ENCODE measurements at places on chromosomes 16 and 17.

DNA sequence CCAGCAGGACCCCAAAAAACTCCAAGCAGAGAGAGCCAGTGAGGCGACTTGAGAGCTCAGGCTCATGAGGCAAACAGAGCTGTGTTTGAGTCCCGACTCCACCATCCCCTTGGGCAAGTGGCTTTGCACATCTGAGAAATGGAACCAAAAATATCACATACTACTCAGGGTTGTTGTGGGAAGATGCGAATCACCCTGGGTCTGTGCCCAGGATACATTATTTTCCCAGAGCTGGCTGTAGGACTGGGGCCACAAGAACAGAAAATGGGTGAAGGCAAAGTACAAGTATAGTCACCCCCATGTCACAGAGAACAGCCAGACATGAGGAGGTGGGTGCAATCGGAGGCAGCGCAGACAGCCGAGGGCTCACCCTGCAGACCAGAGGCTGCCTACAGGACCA is 127.3 kb downstream of the GAS7 start:
- no peak for DNase-seq

- DNase-seq, result no peak
These were observed 29.4 kb downstream of the UTP18 start for GRCh38 chr17:51289696-51290111.

DNA sequence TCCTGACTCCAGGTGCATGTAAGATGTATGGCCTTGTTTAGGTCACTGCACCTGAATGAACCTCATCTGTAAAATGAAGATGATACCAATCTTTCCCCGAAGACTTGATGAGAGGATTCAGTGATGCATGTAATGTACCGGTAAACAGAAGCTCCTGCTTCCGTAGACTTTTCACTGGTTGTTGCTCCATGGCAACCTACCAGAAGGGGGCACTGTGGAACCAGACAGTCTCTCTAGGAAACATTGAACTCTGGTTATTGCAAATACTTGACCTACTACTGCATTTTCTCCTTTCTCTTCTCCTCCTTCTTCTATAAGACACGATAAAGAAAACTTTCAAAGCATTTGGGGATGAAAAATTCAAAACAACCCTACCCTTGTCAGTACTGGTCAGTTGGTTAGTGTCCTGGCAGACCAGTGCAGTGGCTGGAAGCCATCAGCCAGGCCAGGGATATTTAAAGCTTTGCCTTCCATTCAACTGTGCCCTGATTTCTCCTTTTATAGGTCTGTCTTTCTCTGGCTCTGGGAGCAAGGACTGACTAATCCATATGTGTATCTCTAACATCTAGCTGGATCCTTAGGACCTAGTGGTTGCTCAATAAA is 667.4 kb upstream of the SALL1 start:
- no peak for DNase-seq

DNA sequence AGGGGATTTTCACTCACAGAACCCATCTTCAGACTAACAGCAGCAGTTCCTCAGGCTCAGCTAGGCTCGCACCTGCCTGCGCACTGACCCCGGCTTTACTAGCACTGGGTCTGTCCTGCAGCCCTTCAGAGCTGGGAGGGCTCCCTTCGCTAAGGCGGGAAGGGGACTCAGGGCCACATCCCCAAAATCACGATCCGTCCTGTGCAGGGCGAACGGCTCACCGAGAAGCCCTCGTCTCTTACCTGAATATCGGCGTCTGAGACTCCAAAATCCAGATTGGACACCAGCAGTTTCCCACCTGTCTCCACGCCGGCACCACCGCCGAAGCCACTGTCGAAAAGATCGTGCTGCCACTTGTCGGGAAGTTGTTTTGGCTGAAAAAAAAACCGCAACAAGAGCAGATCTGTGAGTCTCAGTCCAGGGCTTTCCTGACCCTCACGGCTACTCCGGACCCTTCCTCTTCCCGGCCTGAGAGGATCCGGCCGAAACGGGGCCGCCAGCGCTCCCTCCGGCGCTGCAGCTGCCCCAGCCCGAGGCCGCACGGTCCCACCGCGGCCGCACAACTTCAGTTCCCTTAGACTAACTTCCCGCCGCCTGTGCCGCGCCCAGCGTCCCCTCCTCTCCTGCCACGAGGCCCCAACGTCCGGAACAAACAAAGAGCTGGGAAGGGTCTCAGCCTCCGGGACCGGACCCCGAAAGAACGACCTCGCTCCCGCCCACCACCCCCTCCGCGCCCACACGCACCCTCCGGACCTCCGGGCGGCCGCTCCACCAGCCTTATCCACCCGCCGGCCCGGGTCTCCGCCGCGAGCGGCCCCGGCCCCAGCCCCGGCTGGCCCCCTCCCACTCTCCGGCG is 711 bp downstream of the ALYREF start:
- no peak for DNase-seq

GRCh38 chr17:21285164-21286065 is 904 bp downstream of the MAP2K3 start:
- peak; percentile 51 for DNase-seq

DNA sequence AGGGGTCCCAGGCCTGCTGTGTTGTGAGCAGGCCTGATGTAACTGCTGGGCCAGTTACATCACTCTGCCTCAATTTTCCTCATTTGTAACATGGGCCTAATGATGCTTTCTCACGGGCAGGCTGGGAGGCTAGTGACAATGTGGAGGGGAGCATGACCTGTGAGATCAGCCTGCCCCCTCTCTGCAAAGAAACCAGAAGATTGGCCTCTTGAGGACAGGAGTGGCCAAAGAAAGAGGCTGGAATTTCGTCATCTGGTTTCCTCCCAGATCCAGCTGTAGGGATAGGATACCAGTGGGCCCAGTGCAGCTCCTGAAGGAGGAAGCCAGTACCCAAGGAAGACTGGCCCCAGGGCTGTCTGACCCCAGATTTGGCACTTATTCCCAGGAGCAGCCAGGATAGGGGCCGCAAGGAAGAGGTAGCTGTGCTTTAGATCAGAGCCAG is 615 bp upstream of the SREBF1 start:
- no peak for DNase-seq

DNA sequence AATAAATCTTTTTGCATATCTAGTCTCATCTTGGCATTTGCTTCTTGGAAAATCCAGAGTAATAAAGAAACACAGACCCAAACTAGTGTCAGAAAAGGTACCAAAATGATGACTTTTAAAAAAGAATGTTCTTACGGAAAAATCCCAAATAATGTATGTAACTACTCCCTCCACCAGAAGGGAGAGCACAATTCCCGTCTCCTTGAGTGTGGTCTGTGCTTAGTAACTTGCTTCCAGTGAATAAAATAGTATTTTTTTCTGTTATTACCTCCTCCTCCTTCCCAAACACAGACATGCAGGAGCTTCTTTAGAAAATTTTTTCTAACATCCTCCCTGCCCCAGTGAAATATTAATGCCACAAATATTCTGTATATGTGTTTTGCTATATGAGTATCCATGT is 358.1 kb downstream of the ZFHX3 start:
- DNase-seq, result no peak

DNA sequence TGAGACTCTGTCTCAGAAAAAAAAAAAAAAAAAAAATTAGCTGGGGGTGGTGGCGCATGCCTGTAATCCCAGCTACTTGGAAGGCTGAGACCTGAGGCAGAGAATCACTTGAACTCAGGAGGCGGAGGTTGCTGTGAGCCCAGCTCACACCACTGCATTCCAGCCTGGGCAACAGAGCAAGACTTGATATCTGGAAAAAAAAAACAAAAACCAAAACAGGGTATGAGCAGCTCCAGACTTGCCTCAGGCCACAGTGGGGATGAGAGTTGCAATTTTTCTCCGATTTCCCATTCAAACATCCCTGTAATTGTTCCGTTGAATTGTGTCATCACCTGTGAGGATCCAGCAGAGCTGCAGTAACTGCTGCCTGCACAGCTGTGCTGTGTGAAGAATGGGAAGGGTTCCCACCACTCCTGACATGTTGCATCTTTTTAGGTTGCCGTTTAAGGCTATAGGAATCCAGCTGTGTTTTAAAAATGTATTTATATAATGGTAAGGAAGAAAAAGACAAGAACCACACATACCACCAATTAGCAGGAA is 150.0 kb downstream of the VPS53 start:
- no peak for DNase-seq

DNA sequence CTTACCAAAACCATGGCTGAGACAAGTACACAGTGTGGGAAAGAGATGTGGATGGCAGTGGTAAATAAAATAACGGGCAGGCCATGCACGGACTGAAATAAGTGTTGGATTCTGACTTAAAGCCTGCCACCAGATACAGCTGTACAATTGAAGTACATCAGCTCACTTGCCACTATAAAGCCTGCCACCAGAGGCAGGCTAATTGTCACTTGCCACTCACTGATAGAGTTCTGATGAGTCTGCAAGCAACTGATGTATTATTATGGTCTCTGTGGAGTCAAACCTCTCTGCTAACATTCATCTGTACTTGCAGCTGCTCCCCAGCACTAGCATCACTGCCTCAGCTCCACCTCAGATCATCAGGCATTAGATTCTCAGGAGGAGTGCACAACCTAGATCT is 93.0 kb downstream of the CYTH1 start:
- DNase-seq, result no peak

- DNase-seq, result peak; percentile 3
These were observed 145.9 kb downstream of the BCAS3 start for GRCh38 chr17:60823515-60823914.

GRCh38 chr16:73713778-73714495 is 582.7 kb upstream of the PSMD7 start:
- no peak for DNase-seq

- DNase-seq, result no peak
These were observed 12.1 kb downstream of the ZNF668 start for GRCh38 chr16:31061813-31062440.

DNA sequence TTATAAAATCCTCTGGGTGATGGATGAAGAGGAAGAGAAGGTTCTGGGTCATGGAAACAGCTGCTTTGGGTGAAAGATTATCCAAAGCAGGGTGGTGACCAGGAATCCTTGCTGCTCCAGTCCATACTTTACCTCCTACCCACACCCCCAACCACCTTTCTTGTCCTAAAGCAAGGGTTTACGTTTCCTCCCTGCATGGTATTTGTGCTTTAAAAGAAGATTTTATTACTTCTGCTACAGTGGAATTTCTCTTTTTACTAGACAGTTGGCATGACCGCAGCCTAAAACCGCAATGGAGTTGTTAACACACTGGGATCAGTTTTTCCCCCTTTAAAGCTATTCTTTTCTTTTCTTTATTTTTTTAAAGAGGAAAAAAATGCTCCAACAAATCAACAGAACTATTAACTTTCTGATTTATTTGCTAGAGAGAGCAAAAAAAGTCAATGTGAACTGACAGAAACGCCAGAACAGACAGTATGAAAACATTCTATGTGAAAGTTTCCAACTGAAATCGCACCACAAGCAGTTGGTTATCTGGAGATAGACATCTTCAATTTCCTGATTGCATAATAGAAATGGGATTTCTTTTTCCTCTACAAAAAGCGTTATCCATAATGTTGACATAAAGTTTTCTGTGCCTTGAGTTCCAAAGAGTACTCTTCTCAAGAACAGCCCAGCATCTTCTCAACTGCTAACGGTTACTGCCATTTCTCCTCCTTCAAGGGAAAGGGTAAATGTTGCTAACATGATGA is 236.0 kb downstream of the IRX3 start:
- no peak for DNase-seq

DNA sequence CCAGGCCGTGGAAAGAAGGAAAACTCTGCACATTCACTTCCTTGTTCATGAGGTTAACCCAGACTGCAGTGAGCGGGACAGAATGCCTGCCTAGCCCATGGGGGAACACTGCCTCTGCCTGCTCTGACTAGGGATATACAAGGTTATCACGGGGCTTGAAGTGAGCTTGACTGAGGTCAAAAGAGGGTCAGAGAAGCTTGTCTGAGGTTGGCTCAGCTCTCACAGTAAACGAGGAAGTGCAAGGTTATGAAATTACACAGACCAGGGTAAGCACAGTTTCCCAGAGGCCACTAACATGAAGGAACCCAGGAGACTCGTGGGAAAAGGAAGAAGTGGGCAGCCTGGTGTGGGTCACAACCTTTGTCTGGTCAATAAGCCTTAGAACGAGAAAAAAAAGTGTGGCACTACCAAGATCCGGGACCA is 28.7 kb downstream of the HIC1 start:
- DNase-seq, result peak; percentile 98

DNA sequence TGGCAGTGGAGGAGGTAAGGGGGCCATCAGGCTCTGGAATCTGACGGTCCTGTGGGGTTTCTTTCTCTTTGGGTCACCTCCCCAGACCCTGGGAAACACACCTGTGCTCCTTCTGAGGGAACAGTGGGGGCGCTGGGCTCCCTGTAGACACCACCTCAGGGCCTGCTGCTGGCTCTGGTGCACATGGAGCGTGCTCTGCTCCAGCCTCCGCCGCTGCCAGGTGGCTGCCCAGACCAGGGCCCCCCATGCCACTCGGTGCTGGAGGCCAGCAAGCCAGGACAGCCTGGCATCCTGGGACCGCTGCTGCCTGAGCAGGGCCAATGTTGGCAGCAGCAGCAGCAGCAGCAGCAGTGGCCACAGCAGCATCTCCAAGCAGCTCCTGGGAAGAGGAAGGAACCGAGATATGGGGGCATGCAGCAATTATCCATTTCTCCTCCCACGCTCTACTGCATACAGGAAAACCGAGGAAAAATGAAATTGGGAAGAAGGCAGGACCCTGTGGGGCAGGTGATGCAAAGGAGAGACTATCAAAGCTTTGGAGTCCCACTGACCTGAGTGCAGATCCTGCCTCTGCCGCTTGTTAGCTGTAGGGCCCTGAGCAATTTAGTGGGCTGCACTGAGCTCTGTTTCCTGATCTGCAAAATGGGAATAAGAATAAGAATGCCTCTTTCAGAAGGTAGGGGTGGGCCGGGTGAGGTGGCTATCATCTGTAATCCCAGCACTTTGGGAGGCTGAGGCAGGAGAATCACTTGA is 902 bp downstream of the GHDC start:
- DNase-seq, result no peak

DNA sequence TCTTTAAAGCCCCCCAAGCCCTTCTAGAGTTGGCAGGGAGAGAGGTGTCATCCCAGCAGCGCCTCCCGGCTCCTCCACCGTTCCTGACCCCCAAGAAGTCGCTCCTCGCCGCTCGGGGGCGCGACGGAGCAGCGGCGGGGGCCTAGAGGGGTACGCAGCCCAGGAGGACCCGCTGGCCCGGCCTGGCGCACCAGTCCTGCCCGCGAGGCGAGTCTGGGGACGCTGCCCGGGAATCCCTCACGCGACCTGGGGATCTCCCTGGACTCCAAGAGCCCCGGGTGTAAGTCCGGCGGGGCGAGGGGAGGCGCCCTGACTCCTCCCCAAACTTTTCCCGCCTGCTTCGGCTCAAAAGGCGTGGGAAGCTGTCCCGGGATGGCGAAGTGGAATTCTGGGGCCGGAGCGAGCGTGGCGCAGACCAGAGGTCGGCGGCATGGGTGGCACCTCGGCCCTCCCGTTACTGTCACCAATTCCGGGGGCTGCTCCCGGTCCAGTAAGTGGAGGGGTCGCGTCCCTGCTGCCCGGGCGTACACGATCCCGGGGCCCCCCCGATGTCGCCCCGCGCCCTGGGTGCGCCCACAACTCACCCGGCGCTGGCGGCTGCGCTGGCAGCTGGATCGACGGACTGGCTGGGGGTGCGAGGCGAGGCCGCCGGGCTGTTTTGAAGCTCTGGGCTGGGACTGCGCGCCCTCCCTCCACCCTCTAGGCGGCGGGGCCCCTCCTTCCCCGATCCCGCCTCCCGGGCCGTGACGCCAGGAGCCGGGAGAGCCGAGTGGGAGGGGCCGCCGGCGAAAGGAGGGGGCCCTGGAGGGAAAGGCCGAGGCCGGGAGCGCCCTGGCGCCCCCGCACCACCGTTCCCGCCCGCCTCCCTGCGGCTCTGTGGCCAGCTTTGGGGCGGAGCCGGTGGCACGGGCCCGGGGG is at the start of gene EMP2:
Gene EMP2 (minus strand): TSS at position 634 of the 918 bp plus-strand sequence. CDS start 32,981 bp downstream, outside the sequence.
- no peak for DNase-seq

GRCh38 chr16:27238016-27238587 is 30.5 kb downstream of the NSMCE1 start:
- peak; percentile 32 for DNase-seq
